ENCODE measurements at places on chromosomes 5 and 9.

- DNase-seq = no peak
Observed at GRCh38 chr5:174527916-174528540, 196.4 kb upstream of the MSX2 start.

DNA sequence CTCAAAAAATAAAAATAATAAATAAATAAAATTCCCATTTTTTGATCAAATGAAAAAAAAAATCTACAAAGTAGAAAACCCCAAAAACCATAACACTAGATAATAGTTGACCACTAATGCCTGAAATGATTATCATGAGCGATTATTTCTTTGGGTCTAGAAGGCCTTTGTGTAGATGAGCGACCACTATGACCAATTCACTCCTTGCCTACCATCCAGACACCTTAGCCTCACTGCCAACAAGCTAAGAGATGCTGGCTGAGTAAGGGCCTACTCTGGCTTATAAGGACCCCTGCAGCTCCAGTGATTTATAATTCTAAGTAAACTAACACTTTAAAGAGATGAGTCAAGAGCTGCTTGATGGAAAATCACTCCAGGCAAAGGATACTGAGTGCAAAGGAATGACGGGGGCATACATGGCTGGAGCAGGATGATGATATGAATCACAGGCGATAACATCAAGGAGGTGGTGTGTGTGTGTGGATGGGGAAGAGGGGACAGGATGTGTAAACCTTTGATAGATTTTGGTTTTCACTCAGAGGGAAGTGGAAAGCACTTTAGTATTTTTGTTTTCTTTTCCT is 4.8 kb upstream of the F2RL1 start:
- DNase-seq = peak; percentile 97

DNA sequence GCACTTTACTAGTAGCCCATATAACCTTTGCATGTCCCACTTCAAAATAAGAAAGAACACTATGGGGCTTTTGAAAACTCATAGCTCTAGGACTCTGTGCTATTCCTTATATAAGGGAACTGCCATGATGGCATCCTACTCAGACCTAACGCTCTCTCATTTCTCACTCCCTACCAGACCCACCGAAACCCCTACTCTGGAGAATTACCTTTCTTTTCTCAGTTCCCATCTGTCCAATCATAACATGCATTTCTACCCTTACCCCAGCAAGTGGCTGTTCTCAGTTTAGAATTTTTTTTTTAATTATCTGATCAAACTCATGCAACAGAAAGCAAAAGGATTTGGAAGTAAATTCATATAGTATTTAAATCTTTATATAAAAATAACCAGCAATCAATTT is 27.3 kb downstream of the CARNMT1 start:
- DNase-seq = no peak

GRCh38 chr5:15598294-15598902 is 98.4 kb downstream of the FBXL7 start:
- DNase-seq = peak; percentile 11

- DNase-seq = no peak
Observed at GRCh38 chr9:92761686-92762085, 2.9 kb downstream of the BICD2 start.

DNA sequence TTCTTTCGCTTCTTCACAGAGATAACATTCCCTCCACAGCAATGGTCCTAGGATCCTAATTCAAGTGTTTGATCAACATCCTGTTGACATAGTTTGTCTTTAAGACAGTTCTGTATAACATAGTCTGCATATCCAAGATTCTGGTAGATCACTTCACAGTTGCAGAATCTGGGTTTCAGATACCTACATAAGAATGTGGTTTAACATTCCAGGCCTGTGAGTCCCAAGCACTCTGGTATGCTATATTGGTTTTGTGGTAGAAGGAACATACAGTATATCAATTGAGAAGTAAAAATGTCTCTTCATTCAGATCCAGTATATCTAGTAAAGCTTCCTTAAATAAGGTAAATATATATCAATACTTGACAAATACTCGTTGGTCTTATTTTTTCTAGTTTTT is 914.2 kb upstream of the CDH6 start:
- peak; percentile 76 for DNase-seq
